Cardiac septum (tissue), 1 donor: ENCODE measurements at places on chromosomes 1 and 21. TPM values are rescaled to one million over a fixed set of nuclear protein-coding genes. Genes with fewer than 3 reads are reported as not detected.

Gene GBP6
- total RNA-seq = not detected

DNA sequence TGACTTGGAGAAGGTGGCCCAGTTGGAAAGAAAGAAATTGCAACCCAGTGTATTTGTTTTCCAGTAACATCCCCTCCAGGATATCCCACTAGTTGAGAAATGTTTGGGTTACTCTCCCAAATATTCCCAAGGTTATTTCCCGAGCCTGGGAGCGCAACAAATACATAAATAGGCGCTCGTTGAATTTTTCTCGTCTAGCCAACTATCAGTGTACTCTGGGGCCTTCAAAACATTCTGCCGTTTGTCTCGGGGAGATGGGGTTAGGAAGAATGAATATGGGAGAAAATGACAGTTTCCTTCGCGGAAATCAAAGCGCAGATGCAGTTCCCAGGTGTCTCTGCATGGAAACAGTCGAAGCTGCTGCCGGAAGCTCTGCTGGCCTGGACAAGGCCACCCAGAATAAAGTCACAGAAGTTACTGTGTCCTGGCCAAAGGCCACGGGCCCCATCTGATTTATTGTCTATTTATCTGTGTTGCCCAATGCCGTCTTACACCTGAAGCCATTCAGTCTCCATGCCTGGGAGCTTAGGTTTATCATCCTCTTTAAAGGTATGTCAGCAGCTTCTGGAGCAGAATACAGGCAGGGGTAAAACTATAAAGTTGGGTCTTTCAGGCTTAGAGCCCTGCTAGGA lies 1.0 kb downstream of the C1orf115 start:
- DNase-seq = no peak

GRCh38 chr1:100080331-100080730 lies 52.4 kb downstream of the SASS6 start:
- no peak for DNase-seq

DNA sequence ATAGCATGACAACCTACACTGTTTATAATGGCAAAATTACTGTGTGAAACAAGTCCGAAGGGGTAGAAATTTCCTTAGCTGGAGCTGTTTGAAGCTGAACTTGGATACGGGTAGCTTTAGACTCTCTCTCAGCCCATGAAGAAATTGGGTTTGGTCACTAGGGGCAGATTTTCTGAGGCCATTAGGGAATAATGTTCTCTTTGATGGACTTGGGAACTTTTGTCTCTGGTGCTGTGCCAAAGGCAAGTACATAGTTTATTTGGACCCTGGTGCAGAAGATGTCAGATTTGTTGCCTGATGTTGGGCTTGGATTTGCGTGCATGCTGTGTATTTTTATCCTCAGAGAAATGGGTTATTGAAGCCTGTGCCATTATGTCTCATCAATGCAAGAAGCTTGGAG lies 109.6 kb downstream of the VPS13D start:
- DNase-seq = no peak

DNA sequence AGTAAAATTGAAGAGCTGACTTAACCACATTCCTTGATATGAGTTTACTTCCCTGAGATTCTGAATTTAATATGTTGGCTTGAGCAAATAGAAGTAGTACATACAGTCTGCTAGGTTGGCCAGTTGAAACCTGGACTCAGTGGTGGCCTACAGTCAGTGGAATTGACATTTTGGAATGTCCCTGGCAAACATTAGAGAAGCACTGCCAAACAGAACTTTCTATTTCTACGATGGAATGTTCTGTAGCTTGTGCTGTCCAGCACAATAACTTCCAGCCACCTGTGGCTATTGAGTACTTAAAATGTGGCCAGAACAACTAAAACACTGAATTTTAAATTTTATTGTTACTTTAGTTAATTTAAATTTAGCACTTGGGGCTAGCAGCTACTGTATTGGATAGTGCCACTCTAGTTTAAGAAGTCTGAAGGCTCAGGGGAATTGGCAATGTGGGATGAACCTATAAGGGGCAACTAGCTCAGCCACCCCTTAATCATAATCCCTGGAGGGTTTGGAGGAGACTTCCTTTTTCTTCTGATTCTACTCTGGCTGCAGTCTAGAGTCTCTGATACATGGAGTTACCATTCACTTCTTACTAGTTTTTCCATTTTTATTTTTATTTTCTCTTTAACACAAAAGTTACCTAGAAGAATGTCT lies 10.3 kb upstream of the TEDDM1 start:
- DNase-seq = no peak

DNA sequence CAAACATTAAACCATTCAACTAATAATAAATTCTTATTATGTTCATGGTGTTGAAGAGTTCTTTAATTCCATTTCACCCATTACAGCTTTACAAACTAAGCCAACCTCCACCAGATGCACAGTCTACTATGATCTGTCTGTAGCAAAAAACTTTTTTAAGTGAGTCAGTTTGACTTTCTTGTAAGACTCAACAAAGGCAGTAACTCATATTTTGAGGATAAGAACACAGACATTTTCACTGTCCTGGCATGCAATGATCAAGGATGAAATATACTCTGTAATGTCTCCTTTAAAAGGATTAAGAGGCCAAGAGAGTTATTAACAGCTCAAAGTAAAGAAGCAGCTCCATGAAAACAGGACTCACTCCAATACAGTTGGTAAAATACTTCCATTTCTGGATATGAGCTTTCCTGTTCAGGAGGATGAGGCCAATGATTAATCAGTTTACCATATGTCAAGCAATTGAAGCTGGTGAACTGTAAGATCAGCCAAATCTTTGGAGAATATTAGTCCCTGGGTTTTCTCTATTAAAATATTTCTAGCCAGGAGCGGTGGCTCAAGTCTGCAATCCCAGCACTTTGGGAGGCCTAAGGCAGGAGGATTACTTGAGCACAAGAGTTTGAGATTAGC lies 20.6 kb downstream of the XKR8 start:
- DNase-seq = no peak

DNA sequence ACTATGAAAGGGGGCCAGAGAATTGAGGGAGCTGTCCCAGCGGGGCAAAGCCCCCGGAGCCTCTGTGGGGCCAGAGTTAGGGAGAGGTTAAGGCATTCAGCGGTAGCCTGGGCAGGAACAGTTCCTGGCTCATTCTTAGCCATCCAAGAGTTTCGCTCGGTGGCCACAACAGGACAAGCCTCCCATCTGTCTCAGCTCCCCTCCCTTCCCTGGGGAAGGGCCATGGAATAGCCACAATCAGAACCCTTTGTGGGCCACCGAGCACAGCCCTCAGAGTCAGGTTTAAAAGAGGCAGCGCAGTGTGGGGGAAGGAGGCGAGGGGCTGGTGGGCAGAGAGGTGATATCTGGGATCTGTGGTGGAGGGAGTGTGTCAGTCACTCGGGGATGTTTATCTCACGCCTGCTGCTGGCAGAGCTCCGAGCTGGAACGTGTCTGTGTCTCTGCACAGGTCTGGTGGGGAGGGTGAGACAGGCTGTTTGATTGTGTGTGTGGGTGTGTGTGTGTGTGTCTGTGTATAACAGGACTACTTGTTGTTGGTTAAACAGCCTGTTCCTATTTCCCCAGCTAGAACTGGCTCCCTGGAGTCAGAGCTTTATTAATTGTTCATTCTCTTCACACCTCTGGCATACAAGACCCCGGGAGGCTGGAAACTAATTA lies 49.6 kb upstream of the GOLT1A start:
- DNase-seq = no peak

GRCh38 chr1:44677201-44677766 lies 2.8 kb downstream of the ARMH1 start:
- DNase-seq = no peak

Gene ILDR2
- total RNA-seq = 23.1 TPM

Gene UBE2J2
- total RNA-seq = 37.2 TPM
